RPMI7951 (cell line): ENCODE measurements at places on chromosomes 6 and 20.
A peak's percentile ranks its signal among the peaks of the same experiment; 100 is the strongest.

- peak; percentile 50 for DNase-seq
These were observed 56.1 kb upstream of the B3GAT2 start for GRCh38 chr6:71012866-71013469.

GRCh38 chr6:41798901-41799558 lies 11.5 kb downstream of the TOMM6 start:
- DNase-seq = no peak

DNA sequence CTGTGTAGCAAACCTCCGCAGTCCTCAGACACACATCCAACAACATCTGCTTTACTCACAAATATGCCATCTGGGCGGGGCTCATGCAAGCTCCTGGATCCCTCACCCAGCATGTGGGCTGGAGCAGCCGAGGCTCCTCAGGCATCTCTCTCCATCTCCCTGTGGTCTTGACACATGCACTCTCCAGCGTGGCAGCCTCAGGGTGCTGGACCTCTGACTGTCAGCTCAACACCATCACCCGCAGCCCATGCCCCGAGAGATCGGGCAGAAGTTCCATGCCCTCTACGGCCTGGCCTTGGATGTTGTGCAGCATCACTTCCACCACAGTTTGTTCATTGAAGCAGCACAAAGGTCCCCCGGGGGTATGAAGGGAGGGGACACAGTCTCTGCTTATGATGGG lies 32.6 kb upstream of the CD93 start:
- DNase-seq = peak; percentile 25

DNA sequence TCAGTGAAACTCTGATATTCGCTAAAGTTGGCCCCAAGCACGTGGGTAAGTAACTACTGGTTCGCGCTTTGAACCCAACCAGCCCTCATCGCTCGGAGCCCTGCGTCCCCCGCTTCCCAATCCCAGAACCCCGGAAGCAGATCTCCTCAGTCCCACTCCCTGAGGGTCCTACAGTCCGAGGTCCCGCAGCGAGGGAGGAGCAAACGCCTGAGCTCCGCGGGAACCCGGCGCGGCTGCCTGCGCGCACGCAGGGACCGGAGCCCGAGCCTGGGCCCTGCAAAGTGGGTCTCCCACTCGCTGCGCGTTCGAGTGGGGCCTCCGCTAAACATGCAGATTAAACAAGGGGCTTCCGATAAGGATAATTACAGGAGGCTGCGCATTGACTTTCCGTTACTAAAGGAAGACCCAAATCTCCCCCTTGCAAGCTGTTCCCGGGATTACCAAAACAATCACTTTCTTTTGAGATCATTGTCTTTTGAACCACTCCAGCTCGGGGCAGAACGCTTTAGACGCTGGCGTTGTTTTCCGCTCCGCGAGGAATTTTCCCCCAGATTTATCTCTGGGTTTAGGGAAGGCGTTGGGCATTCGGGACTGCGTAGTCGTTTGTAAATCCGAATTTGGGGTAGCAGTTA lies 1.3 kb upstream of the VSX1 start:
- no peak for DNase-seq

DNA sequence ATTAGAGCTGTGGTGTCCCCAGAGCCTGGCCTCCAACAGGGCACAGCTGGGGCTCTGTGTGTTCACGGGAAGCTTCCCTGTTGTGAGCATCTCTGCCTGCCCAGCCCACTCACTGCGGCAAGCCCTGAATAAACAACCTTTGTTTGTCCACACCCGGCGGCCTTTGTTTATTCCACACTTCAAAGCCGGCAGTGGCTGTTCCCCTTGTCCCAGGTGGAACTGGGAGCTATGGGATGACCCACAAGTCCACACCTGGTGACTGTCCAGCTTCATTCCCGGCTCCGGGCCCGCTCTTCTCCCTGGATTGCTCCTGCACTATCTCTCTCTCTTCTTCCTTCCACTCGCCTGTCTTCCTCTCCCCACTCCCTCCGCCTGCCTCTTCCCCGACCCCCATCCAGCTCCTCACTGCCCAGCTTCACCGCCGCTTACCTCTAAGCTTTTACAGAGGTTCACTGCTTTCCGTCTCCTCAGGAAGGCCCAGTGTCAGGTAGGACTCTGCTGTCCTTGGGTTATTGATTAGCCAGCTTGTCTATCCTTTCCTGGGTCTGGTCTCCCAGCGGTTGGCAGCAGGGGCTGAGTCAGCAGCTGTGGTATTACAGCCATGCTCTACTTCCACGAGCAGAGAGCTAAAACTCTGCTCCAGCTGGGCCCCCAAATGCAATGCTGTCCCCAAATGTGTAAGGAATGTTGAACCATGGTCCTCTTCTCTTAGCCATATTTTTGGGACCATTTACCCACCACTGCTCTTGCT lies 17.8 kb downstream of the DACT2 start:
- no peak for DNase-seq

DNA sequence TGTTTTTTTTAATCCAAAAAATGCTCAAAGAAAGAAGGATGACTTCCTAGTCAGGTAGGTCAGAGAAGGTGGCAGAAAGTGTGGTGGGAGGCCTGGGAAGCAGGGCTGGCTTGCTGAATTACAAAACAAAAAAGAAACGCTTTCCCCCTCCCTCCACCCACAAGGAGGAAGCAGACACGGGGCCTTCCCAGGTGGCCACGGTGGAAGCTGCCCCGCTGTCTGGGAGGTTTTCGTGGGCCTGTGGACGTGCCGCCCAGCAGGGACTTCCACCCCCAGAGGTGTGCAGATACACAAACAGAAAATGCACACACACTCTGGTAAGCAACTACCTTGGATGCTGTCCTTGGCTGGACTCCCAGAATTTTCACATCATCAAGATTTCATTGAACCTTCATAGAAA lies 198.2 kb upstream of the CDH4 start:
- DNase-seq = no peak

GRCh38 chr6:42075159-42075838 lies 25.0 kb downstream of the TAF8 start:
- DNase-seq = peak; percentile 62

GRCh38 chr6:12200015-12200564 lies 90.1 kb upstream of the EDN1 start:
- no peak for DNase-seq

GRCh38 chr6:10626154-10626741 lies 68.2 kb downstream of the C6orf52 start:
- DNase-seq = no peak

GRCh38 chr6:99254616-99255550 lies 94.6 kb downstream of the FAXC start:
- peak; percentile 7 for DNase-seq

DNA sequence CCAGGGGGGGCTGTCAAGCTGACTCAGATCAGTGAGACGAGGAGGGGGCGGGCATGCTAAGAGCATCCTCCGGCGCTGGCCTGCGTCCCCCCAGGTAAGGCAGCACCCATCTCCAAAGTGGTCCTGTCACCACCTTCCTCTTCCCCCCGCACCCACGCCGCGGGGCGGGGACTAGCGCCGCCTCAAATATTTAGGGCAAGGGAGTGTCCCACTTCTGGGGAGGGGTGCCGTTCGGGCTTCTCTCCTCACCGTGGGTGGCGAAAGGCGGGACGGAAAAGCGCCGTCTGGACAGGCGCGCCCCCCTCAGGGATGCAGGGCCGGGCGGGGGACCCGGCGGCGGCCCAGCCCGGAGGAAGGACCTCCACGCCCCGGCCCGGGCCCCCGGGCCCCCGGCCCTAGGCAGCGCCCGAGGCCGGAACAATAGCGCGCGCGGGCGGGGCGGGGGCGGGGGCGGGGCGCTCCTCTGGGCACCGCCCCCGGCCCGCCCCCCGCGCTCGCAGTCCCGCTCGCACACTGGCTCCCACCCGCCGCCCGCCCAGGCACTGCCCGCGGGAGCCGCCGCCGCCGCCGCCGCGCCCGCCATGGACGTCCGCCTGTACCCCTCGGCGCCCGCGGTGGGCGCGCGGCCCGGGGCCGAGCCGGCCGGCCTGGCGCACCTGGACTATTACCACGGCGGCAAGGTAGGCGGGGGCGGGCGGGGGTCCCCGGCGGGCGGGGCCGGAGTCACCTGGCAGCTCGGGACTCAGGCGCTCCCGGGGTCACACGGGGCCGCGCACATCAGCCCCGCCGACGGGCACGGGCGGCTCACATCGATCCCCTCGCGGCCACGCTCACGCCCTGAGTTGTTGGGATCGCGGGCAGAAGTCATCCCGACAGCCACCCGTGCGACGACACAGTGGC lies at the start of gene TOX2:
Gene TOX2, plus strand, starts transcription at position 542 of the 900 bp plus-strand sequence. Its CDS starts 40 bp downstream, at position 582.
- DNase-seq = peak; percentile 76

GRCh38 chr6:167410462-167410861 lies 85.6 kb downstream of the TTLL2 start:
- no peak for DNase-seq

- DNase-seq = no peak
These were observed 94.0 kb downstream of the ZMYND8 start for GRCh38 chr20:47262365-47263013.

DNA sequence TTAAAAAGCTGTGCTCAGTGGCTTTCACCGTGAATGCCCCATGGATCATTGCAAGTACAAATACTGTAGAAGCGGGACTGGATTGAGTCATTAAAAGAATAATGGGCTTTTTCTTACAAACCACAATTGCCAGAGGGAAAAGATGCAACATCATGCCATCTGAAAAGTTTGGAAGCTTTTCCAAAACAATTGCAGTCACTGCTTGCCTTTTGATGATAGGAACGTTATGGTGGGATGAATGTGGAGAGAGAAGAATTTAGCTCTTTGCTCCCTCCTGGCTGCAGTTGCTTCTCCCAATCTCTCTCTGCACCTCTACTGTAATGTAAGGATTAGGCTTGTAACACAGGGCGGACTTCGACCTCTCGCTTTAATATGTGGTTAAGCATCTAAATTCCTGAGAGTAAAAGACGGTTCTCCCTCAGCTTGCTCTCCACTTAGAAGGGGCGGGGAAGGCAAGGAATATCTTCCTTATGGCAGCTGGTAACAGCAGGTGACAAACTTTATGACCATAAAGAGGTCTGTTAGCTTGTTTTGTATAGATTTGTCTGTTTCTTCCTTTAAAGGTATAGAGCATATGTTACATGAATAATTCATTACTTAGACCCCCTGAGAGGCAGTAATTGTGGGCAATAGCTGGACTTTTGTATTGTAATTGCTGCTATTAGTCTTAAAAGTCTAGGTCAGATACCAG lies 376.1 kb downstream of the UTRN start:
- peak; percentile 86 for DNase-seq

DNA sequence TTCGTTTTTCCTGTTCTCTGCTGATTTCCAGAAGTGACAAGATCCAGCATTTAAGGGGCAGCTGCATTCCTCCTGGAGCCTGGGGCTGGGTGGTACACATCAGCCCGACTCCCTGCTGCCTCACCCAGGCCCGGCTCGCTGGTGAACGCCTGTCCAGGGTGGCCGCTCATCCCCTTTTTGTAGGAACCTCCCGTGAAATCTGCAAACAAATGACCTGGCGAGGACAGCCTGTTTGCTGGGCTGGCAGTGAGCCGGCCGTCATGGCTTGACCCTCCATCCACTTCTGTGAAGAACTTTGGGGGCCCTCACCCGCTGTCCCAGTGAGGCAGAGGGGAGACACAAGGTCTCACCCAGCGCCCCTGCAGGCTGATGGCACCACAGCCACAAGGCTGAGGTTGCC lies 39.0 kb downstream of the PYGB start:
- DNase-seq = no peak

GRCh38 chr6:96582436-96582835 lies 19.5 kb downstream of the FHL5 start:
- no peak for DNase-seq

DNA sequence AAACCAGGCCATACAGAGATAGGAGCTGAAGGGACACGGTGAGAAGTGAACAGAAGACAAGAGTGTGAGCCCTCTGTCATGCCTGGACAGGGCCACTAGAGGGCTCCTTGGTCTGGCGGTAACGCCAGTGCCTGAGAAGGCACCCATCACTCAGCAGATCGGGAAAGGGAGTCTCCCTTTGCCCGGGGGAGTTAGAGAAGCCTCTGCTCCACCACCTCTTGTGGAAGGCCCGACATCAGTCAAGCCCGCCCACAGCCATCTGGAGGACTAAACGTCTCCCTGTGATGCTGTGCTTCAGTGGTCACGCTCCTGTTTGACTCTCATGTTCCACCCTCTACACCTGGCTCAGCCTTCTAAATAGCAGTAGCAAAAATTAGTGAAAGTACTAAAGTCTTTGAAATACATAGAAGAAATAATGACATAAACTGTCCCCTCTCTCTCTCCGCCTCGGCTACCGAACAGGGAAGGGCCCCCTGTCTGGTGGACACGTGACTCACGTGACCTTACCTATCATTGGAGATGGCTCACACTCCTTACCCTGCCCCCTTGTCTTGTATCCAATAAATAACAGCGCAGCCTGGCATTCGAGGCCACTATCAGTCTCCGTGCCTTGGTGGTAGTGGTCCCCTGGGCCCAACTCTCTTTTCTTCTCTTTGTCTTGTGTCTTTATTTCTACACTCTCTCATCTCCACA lies 66.7 kb downstream of the RPP21 start:
- DNase-seq = peak; percentile 61

DNA sequence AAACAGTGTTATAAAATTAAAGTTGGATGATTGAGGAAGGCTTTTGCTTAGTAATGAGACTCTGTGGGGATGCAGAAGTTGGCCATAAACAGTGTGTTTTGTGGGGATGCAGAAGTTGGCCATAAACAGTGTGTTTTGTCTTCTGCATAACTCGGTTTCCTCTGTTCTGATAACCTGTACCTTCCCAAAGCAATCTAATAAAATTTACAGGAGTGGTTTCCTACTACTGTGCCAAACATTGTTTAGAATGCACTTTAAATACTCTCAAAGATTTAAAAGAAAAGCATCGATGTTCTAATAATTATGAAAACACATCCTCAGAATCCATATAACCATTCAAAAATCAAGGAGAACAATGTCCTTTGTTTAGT lies 36.9 kb upstream of the SIRT5 start:
- DNase-seq = no peak

DNA sequence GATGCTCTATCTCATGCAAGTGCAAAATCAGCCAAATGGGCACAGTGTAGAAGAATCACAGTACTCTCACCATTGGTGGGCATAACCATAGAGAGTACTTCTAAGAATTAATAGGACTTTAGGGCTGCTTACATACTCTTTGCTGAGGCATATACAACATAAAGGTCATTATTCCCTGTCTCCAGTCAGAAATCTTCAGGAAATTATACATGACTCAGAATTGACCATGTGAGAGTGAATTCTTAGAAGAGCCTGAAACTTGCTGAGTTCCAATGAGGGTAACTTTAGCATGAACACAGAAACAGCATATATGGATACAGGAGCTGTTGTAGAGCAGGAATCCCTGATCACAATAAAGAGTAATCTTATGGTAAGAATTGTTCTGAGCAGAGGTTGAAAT lies 498.7 kb downstream of the TENT5A start:
- no peak for DNase-seq

DNA sequence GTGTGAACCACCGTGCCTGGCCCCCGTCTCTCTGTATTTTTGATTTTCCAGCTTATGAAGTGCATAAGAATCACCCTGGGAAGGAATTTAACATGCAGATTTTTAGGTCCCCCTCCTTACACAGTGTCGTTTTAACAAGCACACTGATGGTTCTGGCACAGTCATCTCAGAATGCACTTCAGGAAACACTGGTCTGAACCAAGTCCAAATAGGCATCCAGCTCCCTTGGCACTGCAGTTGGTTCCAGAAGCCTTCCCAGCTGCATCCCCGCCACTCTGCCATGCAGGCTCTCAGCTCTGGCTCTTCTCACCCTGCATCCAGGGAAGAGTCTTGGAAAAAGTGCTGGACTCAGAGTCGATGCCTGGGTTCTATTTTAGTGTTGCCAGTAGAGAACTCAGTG lies 20.1 kb downstream of the RIPOR2 start:
- no peak for DNase-seq

GRCh38 chr6:100488244-100488643 lies 23.5 kb upstream of the SIM1 start:
- no peak for DNase-seq

GRCh38 chr20:25859649-25860530 lies 163.2 kb upstream of the ZNF337 start:
- peak; percentile 84 for DNase-seq
